ENCODE measurements at places on chromosomes 7 and 10.

DNA sequence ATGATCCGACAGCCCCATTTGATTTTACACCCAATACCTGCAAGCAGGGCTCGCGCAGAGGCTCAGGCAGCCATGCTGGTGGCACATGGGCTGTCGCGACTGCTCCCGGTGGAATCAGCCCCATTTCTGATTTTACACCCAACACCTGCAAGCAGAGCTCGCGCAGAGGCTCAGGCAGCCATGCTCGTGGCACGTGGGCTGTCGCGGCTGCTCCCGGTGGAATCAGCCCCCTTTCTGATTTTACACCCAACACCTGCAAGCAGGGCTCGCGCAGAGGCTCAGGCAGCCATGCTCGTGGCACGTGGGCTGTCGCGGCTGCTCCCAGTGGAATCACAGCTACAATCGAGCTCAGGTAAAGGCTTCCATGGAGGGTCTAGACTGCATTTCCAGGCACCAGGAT lies 244.1 kb downstream of the PTPRN2 start:
- no peak overlapping the region for H3K4me3 ChIP-seq
- DNase-seq = no peak
- H3K36me3 ChIP-seq = peaks cover 5% of the 10 kb centered on the region

- H3K36me3 ChIP-seq = peaks cover 80% of the 10 kb centered on the region
- no peak for DNase-seq
- H3K27me3 ChIP-seq = peaks cover 4% of the 10 kb centered on the region
Measured at GRCh38 chr7:130909881-130910672, 176.1 kb upstream of the KLF14 start.

GRCh38 chr7:151893405-151893923 lies 16.5 kb upstream of the PRKAG2 start:
- H3K4me1 ChIP-seq = no peaks in the 10 kb centered on the region
- H3K27ac ChIP-seq = no peak overlapping the region
- H3K27me3 ChIP-seq = peaks cover 7% of the 10 kb centered on the region
- no peak for DNase-seq
- H3K4me3 ChIP-seq = no peak overlapping the region
- no peaks in the 10 kb centered on the region for H3K36me3 ChIP-seq

GRCh38 chr7:4470246-4470645 lies 211.8 kb upstream of the FOXK1 start:
- no peak for DNase-seq
- no peaks in the 10 kb centered on the region for H3K4me1 ChIP-seq
- H3K27ac ChIP-seq = no peak overlapping the region
- H3K36me3 ChIP-seq = no peaks in the 10 kb centered on the region

GRCh38 chr10:100519311-100520051 lies at the start of gene SEC31B:
TSS of gene SEC31B (minus strand) at chr10:100519861. CDS start at chr10:100516952, 2,909 bp downstream.
- H3K4me3 ChIP-seq = no peak within 1 kb of the TSS
- DNase-seq = no peak
- peaks cover 14% of the 10 kb centered on the region for H3K36me3 ChIP-seq

GRCh38 chr10:85532773-85533172 lies 833.8 kb downstream of the GRID1 start:
- no peak overlapping the region for H3K27ac ChIP-seq
- H3K36me3 ChIP-seq = no peaks in the 10 kb centered on the region
- H3K4me1 ChIP-seq = no peaks in the 10 kb centered on the region
- DNase-seq = no peak
- H3K27me3 ChIP-seq = peaks cover 17% of the 10 kb centered on the region
- no peak overlapping the region for H3K4me3 ChIP-seq

GRCh38 chr7:95367606-95368005 lies 28.6 kb downstream of the PON3 start:
- no peak overlapping the region for H3K4me3 ChIP-seq
- no peak for DNase-seq
- H3K4me1 ChIP-seq = no peaks in the 10 kb centered on the region
- H3K27me3 ChIP-seq = no peaks in the 10 kb centered on the region

DNA sequence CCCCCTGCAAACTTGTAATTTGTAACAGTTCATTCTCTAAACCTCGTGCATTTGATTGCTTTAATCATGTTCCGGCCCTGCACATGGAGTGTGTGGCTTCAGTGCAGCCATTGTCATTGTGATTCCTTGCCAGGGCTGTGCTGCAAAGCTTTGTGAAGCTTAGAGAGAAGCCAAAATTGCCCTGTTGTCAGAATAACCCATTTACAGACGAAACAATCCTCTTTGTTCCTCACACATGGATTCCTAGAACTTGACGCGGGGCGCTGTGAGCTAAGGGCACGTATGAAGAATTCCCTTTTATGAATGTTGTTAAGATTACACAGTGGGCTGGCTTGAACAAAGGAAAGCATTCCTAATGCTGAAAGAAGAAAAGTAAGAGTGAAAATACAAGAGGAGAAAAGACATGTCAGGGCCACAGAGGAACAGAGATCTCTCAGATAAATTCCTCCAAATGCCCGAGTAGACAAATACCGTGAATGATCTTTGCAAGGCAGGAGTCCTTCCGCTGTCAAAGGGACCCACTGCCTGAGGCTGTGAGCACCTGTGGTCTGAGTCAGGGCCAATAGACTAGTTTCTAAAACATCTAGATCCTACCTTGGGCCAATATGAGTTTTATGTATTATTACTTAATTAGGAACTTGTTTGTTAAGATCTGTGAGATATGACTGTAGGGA lies 205.4 kb upstream of the C7orf33 start:
- H3K36me3 ChIP-seq = peaks cover 2% of the 10 kb centered on the region
- H3K4me1 ChIP-seq = no peaks in the 10 kb centered on the region

GRCh38 chr10:95756041-95756761 lies at the start of gene ENTPD1:
TSS of gene ENTPD1 (plus strand) at chr10:95756163. CDS start at chr10:95756240, 77 bp downstream.
- peaks cover 37% of the 10 kb centered on the region for H3K27me3 ChIP-seq
- no peak within 1 kb of the TSS for H3K27ac ChIP-seq
- H3K4me1 ChIP-seq = peaks cover 13% of the 10 kb centered on the region

DNA sequence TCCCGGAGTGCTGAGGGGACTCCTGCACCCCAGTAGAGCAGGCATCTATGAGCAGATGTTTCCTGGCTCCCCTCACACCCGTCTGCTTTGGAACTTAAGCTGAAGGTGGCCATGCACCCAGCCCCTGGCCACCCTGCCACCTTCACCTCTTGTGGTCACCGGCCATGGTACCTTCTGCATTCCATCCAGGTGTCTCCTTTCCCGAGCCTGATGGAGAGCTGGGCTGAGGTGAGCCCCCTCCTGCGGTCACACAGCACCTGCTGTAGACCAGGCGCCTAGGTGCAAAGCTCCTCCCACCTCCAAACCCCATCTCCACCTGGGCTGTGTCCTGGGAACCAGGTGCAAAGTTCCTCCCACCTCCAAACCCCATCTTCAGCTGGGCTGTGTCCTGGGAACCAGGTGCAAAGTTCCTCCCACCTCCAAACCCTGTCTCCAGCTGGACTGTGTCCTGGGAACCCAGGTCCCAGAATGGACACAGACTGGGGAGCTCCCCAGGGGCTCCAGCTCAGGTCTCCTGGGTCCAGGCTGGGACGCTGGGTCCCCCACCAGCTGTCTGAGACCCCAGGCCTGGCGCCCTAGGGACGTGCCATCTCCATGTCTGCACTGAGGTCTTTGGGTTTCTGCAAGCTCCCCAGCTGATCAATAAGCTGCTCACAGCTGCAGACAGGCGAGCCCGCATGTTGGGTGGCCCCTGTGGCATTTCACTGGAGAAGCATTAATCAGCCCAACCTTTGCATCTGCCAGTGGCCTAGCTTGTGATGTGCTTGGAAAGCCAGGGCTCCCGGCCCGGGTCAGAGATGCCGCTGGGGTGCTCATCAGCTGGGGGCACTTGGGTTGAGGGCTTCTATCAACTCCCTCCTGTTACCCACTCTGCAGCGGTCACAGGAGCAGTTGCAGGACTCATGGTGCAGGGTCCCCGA lies 61.2 kb upstream of the INPP5A start:
- DNase-seq = no peak
- H3K27me3 ChIP-seq = peaks cover 9% of the 10 kb centered on the region
- H3K4me1 ChIP-seq = no peaks in the 10 kb centered on the region
- no peak overlapping the region for H3K27ac ChIP-seq
- H3K36me3 ChIP-seq = no peaks in the 10 kb centered on the region

DNA sequence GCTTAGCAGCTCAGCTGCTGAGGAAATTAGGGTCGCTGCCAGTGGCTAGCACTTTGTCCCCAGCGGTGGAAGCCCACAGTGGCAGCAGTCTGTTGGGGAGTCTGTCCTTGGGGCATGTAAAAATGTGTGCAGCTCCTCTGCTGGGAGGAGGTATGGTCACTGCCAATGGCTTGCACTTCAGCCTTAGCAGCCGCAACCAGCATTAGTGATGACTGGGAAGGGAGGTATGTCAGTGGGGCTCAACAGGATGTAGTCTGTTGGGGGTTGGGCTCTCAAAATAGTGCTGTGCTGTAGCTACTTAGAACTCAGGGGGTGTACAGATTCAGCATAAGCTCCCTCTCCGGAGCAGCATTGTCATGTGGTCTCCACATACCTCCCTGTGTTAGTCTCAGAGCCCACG lies 189.9 kb downstream of the ZEB1 start:
- H3K27me3 ChIP-seq = no peaks in the 10 kb centered on the region
- no peak overlapping the region for H3K27ac ChIP-seq
- peaks cover 55% of the 10 kb centered on the region for H3K36me3 ChIP-seq

GRCh38 chr10:87603769-87604168 lies 55.9 kb upstream of the PAPSS2 start:
- no peak overlapping the region for H3K27ac ChIP-seq
- H3K4me3 ChIP-seq = no peak overlapping the region
- no peaks in the 10 kb centered on the region for H3K27me3 ChIP-seq
- DNase-seq = no peak
- H3K36me3 ChIP-seq = no peaks in the 10 kb centered on the region

GRCh38 chr7:118312051-118312450 lies 87.5 kb downstream of the ANKRD7 start:
- DNase-seq = no peak
- peaks cover 12% of the 10 kb centered on the region for H3K4me1 ChIP-seq
- H3K4me3 ChIP-seq = no peak overlapping the region
- peaks cover 30% of the 10 kb centered on the region for H3K27me3 ChIP-seq

GRCh38 chr7:36462551-36463137 lies 73.0 kb downstream of the ANLN start:
- no peaks in the 10 kb centered on the region for H3K27me3 ChIP-seq
- H3K36me3 ChIP-seq = no peaks in the 10 kb centered on the region
- DNase-seq = no peak
- H3K4me3 ChIP-seq = no peak overlapping the region

DNA sequence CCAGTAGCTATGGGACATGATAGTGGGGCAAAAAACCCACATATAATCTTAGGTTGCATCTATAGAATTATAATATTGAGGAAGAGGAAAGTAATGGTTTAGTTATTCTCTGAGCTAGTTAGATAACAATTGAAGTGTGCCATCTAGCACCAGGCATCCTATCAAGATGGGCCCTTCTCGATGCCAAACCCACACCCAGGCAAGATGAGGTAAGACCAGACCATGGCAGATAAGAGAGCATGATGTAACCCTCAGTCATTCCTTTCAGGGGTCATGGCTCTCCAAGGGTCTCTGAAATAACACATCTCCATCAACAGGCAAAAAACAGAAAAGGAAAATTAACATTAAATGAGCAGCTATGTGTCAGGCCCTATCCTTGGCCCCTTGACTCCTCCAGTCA lies 128.7 kb downstream of the SH3PXD2A start:
- H3K27me3 ChIP-seq = no peaks in the 10 kb centered on the region
- H3K4me3 ChIP-seq = no peak overlapping the region
- no peak overlapping the region for H3K27ac ChIP-seq
- no peak for DNase-seq
- H3K36me3 ChIP-seq = no peaks in the 10 kb centered on the region

Data from activated naive CD8-positive, alpha-beta T cell treated with anti-CD3 and anti-CD28 coated beads for 36 hours (primary cell).